CD4-positive, CD25-positive, alpha-beta regulatory T cell (primary cell): ENCODE measurements at places on chromosomes 16 and 17.

DNA sequence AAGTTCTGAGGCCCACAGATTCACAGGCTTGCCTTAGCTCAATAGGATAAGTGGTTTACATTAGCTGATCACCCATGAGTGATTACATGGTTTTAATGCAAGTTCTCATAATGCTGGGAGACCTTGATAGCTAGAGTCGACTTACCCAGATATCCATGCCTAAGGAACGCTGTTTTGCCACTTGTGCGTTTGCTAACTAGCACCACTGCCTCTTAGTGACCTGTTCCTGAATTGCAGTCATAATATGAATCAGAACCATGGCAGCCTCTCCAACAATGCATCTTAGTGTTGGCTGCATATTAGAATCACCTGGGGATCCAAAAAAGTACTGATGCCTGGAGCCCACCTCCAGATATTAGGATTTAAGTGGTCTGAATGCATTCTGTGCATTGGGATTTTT, 251.1 kb upstream of the CDH5 start:
- DNase-seq = no peak

- DNase-seq = no peak
Observed at GRCh38 chr16:25007284-25007984, 7.7 kb downstream of the ARHGAP17 start.

- no peak for DNase-seq
Observed at GRCh38 chr17:40884708-40885512, at the start of gene KRT20. TSS of gene KRT20 (minus strand) at chr17:40885242. CDS start at chr17:40885185, 57 bp downstream.

GRCh38 chr17:56893503-56893902, 20.3 kb downstream of the TRIM25 start:
- DNase-seq = no peak

DNA sequence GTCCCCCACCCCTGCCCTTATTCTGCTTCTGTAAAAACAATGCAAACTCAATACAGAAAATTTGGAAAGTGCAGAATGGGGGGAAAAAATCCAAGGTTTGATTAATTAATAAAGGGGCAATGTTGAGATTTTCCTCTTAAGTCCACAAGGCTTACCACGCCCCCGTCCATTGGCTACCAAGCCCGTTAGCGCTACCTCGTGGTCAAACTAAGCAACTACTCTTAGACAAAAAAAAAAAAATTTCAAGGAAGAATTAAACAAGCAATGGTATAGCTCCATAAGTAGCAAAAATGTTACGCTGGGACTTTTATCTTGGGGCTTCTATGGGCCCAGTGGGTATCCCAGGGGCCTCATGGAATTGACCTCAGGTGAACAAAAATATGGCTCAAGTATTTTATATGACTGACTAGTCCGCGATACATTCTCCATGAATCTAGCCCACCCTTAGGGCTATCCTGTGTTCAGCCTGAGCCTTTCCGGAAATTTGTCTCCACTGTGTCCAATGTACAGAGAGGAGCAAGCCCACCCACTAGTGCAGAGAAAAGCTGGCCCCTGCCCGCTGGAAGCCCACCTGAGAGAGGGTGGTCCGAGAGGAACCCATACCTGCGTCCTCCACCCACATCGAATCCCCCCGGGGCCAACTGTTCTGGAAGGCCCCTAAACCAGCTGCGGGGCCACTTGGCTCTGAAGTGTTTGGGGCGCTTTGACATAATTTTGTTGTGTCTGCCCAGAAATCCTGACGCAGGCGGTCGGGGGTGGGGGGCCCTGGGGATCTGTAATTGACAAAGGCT, 19.1 kb upstream of the TEX2 start:
- DNase-seq = peak; percentile 81

DNA sequence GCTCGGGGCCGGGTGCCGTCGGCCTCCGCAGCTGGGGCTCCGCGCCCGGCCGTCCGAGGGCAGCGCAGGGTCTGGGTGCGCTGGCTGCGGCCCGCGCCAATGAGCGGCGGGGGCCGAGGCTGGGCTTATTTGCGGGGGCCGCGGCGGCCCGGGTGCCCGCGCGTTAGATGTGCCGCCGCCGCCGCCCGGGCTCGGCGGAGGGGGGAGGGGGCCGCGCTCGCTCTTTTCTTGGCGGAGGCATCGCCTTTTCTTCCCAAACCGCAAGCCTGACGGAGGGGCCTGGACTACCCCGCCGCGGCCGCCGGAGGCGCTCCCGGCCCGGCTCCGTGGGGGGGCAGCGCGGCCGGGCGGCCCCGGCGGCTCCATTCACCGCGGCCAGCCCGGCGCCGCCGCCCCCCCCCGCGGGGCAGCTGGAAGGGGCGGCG, at the start of gene NOTUM:
Gene NOTUM, minus strand, starts transcription at position 101 of the 425 bp plus-strand sequence. CDS start 278 bp downstream, outside the sequence.
- DNase-seq = no peak

GRCh38 chr17:81428121-81428515, 32.9 kb downstream of the BAHCC1 start:
- no peak for DNase-seq

DNA sequence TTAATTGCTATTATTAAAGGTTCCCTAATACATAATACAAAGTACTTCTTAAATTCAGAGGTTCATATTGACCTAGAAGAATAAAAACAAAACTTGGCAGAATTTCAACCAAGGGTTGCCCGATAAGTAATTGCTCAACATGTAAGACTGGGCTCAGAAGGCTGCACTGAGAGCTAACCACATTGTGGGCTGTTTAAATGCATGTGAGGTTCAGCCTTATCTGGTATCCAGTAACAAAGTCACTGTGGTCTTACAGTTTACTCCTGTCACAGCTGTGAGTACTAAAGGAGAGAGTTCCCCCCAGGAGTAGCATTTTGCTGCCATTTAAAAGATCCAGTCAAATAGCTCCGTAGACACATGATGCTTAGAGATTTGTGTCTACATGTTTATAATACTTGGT, 1.6 kb upstream of the DHRS11 start:
- no peak for DNase-seq

- DNase-seq = no peak
Observed at GRCh38 chr17:8887834-8888703, 20.6 kb upstream of the PIK3R6 start.

DNA sequence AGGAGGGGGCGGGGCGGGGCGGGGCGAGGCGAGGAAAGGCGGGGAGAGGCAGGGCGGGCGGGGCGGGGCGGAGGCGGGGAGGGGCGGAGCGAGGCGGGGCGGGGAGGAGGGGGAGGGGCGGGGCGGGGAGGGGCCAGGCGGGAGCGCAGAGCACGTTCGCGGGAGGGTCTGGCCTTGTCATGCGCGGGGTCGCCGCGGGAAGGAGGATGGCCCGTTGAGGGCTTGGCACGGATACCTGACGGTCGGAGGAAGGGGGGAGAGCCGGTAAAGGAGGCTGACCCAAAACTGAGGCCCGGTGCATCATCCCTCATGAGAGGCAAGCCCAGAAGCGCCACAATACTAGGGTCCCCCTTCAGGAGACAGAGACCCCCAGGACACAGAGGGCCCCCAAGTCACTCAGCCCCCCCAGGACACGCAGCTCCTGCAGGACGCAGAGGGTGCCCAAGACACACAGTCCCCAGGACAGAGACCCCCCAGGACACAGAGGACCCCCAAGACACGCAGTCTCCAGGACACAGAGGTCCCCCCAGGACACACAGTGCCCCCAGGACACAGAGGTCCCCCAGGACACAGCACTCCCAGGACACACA, 593 bp upstream of the WDR45B start:
- DNase-seq = peak; percentile 29

DNA sequence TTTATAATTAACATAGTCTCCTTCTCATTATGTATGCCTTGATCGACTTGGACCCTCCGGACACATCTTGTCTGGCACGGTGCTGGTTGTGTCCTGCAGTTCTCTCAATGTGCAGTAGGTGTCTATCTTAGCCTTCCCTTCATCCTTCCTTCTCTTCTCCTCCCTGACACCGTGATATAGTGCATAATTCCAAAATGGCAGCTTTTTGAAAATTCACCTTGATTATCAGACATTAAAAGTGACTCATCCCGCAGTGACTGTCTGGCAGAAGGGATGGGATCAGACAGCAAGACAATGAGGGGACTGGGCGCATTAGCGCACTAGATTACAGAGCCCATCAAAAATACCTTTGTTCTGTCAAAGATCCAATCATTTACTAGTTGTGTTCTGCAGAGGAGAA, 70.0 kb upstream of the PMFBP1 start:
- peak; percentile 28 for DNase-seq
